ENCODE measurements at places on chromosomes 5 and 9.

GRCh38 chr5:122009436-122009835 lies 47.7 kb downstream of the SRFBP1 start:
- DNase-seq = no peak

- DNase-seq = no peak
These were observed 1.5 kb downstream of the NDFIP1 start for GRCh38 chr5:142110046-142110531.

DNA sequence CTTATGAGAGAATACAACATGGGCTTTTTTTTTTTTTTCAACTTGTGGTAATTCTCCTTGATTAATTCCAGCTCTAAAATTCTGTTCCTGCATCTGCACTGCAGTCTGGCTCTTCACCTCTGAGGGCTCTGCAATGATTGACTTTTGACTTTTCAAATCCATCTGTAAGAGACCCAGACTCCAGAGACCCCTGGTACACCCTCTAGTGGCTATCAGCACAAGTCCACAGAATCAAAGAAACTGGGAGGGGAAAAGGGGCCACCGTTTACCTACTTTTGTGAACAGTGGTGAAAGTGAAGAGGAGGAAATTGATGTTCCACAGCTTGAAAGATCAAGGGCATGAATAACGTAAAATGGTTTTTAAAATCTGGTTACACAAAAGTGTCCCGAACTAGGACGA lies 151.6 kb downstream of the SLIT3 start:
- no peak for DNase-seq

GRCh38 chr5:169653091-169653490 lies 16.0 kb downstream of the DOCK2 start:
- DNase-seq = no peak

DNA sequence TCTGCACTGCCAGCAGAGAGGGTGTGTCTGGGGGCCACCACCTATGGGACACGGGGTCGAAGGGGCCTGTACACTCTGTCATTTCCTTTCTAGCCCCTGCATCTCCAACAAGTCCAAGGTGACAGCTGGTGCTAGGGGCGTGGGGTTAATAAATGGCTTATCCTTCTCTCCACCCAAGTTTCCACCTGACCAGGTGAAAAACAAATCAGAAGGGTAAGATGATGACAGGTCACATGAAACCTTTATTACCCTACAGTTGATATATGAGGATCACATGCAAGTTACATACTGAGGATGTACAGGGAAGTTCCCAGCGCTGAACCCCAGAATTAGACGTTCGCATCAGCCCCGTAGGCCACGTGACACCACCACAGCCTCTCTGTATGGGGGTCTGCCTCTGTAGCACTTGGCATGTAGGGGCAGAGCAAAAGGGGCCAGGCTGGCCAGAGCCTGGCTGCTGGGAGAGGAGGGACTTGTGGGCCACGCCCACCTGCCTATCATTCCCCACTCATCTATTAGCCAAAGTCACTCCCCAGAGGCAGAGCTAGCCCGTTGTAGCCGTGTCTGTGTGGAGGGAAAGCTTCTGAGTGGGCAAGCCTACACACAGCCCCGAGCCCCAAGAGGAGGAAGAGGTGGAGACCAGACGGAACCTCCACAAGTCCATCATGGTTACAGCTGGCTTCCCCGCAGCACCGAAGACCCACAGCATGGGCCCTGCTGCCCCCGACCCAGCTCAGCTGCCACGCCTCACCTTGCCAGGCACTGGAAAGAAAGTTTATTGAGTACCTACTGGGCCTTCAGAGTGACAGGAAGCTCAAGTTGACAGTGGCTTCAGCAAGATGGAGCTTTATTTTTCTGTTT lies 2.2 kb downstream of the TMEM141 start:
- no peak for DNase-seq

GRCh38 chr5:112417931-112418658 lies 982 bp downstream of the EPB41L4A start:
- DNase-seq = no peak

- no peak for DNase-seq
These were observed 307.3 kb upstream of the MPDZ start for GRCh38 chr9:13586587-13587374.

DNA sequence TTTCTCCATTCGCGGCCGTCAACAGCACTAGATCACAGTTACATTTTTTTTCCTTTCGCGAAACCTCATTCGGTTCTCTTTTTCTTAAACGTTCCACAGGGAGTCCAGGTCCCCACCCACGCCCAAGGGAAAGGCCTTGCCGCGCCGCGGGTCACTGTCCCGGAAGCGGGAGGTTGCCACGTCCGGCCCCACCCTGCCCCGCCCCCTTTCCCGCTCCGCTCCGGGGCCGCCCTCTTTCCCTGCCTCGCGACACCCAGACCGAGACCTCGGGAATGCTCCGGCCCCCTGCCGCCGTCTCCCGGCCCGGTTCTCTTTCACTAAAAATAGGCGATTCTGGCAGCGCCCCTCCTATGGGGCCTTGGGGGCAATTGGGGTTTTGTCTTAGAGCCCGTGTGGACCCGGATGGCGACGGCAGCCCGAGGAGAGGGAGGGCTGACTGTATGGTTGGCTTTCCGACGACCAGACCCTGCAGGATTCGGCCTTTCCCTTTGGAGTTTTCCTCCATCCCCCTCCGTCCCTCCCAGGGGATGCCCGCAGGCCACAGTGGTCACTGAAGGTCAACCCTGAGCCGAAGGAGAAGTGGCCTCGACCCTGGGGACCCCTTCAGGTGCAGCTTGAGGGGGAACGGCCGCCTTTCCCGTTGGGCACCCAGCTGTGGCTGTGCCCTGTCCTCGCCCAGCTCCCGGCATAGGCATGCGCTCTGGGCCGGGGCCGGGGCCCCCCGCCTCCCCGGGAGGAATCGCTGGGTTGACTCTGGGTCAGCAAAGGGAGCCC lies 2.8 kb upstream of the RACK1 start:
- no peak for DNase-seq

GRCh38 chr9:124285903-124286291 lies 28.1 kb downstream of the NEK6 start:
- DNase-seq = peak; percentile 91

GRCh38 chr5:40743771-40744170 lies 12.0 kb downstream of the TTC33 start:
- no peak for DNase-seq

- no peak for DNase-seq
These were observed 402 bp downstream of the BRD8 start for GRCh38 chr5:138177941-138178515.

DNA sequence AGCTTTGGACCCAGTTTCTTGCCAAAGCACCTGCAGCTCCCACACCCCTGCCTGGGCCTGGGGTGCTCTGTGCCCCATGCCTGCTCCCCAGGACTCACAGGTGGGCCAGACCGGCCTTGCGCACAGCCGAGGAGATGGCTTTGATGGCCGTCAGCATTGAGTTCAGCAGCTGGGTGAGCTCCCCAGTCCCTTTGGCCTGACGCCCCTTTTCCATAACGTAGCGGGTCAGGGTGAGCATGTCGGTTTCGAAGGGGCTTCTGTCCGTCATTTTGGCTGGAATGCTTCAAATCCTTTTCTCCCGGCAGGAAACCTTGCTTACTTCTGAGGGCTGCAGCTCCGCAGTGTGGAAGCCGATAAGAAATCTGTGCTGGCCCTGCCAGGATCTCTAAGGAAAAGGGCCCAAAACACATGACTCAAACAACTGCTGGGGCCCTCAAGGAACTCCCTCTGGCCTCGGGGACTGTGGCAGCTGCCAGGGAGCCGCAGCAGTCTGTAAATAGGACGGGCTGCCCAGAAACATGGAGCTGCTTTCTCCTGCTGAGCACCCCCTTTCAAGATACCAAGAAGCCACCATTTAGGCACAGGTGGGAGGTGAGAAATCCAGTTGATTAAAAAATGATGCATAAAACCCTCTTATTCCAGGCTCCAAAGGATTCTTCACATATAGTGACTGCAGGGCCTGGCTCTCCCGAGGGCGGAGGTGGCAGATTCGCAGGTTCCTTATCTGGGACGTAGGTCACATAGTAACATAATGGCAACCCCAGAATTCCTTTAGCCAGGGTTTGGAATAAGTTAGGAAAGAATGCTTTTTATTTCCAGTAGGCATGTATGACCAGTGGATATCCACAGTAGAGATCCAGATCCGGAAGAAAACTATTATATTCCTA lies at the start of gene FBP2:
Gene FBP2 (minus strand): TSS at position 366 of the 887 bp plus-strand sequence. CDS start 98 bp downstream, at position 268.
- no peak for DNase-seq

DNA sequence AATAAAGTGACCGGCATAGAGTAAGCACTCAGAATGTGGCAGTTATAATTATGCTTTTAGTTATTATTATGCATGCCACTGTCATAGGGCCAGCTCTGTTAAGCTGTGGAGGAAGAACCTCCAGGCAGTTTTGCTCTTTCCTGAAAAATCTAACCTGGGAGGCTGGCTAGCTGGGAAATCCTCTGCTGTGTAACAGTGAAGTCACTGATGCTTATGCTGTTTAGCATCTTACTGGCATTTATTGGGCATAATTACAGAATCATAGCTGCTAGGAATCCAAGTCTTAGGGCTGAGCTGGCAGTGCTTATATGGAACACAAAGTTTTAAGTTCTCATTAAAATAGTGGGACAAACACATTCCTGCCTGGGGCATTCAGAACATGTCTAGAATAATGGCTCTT lies 5.5 kb upstream of the GSN start:
- no peak for DNase-seq

DNA sequence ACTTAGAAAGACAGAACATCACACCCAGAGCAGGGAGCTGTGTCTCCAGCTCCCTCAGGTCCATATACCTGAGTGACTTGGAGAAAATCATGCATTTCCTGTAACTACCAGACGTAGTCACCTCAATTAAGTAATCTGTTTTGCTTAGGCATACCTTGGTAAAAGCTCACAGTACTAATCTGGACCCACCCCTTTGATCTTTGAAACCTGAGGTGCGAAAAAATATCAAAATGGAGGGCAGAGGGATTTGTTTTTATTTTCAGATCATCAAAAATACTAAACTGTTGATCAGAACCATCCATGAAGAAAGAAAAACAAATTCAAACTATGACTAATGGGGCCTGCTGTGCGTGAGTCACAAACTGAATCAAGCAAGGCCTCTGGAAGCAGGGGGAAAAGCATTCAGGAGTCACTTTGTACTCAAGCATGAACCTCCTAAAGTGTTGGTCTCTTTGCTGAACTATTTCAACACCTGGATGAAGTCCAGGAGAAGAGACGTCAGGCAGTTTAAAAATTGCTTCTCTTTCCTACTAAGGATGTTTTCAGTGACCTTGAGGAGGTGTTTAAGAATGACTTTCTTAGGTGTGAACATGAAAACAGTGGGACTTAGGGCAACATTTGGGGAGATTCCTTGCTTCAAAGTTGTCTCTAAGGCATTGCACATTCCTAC lies 76.3 kb downstream of the MUSK start:
- DNase-seq = peak; percentile 92

GRCh38 chr5:52339285-52339684 lies 448.4 kb upstream of the ITGA1 start:
- DNase-seq = no peak

DNA sequence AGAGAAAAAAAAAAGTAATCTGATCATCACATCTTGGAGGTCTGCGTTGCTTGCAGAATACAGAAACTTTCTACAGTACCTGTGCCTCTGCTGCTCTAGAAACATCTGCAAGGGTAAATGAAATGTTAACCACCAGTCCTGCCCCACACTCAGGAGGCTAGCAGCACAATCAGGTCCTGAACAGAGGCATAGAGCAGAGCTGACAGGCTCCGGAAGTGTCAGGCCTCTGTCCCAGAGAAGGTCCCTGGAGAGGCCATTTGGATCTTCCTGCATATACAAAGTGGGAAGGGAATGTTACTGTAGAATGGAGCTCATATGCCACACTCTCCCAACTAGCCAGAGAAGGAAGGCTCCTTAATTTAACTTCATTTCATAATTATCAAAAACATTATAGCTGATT lies 7.2 kb downstream of the NRG2 start:
- DNase-seq = no peak

GRCh38 chr9:36603006-36603405 lies 30.3 kb downstream of the MELK start:
- no peak for DNase-seq

- no peak for DNase-seq
These were observed 1.1 kb downstream of the DMRTA1 start for GRCh38 chr9:22447618-22448305.

DNA sequence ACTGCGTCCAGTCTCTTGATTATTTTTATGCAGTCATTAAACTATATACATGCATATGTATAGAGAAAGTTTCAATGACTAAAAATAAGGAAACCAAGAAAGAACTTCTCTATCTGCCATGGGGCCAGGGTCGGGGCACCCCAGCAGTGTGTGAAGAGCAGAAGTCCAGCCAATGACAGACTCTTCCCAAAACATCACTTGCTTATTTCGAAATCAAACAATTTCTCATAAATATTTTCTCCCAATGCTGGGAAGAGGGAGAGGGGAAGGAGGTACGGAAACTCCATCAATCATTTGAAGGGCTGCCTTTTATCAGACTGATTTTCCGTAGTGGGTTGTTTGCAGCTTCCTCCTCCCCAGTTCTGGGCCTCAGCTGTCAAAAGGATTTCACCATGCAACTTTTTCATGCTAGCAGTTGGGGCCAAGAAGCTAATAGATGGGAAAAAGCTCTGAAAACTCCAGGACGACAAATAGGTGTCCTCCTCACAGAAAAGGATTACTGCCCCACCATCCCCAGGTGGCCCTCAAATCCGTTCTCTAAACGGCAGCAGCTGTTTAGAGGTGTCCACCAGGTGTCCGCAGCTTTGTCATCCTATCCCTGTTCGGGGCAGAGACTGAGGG lies 617 bp upstream of the FPGS start:
- DNase-seq = no peak

- no peak for DNase-seq
These were observed 1063.5 kb upstream of the NUDT12 start for GRCh38 chr5:104626122-104626521.

DNA sequence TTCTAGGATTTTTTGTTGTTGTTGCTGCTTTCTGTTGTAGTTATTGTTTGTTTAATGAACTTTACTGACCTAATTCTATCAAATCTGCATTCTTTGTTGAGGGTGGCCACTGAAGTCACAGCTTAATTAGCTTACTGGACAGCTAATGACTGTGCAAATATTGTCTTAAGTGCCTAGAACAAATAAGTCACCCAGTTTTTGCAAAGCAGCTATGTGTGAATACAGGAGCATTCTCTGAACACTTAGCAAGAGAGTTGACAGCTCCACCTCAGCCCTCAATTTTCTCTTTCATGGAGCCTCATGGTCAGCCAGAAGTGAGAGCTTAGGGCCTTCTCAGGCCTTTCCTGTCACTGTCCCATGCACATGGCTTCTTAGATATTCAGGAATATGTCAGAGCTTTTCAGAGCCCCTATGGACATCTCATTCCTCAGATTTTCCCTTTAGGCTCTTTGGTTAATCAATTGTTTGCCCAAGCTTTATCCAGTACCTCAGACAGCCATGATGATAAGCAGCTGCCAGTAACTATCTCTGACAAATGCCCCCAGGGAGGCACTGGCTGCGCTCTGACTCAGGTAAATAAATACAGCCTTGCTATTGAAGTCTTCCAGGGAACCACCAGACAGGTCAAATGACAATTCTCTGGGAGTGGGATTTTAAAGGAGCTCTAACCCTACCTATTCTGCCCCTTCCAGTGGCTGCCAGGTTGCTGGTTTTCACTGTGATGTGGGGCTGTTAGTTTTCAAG lies 241.4 kb upstream of the IL12B start:
- no peak for DNase-seq

Measured in AG04449 (cell line).